Anterior cingulate cortex (tissue), 58 donors: ENCODE measurements at places on chromosomes 5 and 9.

DNA sequence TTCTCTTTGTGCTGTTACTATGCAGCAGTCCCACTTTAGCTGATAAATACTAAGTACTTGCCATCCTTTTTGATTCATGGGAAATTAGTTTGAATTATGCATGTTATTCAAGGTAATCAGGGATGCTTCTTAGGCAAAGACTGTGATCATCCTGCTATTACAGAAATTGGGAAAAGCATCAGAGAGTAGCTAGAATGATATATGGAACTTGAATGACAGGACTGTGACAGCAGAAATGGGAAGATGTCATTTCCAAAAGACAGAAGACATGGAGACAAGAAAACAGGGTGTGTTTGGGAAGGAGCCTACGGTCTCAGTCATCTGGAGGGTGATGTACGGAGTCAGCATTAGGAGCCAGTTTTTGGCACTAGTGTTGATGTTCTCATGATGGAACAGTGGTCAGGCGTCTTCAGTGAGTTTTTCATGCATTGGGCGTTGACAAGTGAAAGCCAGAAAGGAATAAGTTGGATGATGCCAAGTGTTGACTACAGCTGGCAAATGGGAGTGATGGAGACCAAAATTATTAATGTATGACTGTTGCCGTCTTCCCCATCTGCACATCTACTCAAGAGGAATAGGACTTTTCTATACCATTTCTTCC lies 70.4 kb downstream of the TMEM167A start:
- DNase-seq = no peak

- no peak for DNase-seq
These were observed 311.2 kb upstream of the SEMA6A start for GRCh38 chr5:116885825-116886224.

GRCh38 chr9:118761016-118761790 lies 608.0 kb downstream of the BRINP1 start:
- DNase-seq = no peak

DNA sequence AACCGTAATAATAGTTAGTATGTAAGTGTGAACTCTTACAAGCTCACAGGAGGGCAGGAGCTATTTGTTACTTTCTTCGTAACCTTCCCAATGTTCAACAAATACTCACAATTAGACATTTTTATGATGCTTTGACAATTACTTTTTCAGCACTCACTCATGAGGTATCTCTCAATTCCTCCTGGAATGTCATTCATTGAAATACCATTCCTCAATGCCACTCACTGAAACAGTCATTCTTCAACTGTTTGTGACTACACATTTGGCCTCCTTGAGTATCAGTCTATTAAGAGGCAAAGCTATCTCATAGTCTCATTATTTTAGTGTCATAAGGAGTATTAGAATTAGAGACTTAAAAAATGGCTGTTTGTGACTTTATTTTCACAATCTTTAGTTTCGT lies 734.1 kb upstream of the DMAC1 start:
- no peak for DNase-seq

DNA sequence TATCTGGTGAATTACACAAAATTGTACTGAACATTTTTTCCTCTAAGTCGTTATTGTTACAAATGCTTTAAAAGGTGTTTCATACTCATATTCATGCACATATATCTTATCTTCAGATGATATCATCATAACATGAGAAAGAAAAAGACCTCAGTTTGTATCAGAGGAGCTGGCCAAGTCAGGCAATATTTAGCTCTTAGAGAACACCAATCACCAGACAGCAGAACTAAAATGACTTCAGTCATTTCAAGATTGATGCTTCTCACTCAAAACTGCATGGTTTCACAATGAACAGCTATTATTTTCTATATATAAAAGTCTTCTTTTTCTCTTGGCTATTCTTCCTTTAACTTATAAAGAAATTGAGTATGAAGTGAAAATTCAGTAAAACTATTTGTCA lies 44.6 kb downstream of the TSSK1B start:
- no peak for DNase-seq

GRCh38 chr5:107218457-107219193 lies 452.1 kb downstream of the EFNA5 start:
- DNase-seq = no peak

DNA sequence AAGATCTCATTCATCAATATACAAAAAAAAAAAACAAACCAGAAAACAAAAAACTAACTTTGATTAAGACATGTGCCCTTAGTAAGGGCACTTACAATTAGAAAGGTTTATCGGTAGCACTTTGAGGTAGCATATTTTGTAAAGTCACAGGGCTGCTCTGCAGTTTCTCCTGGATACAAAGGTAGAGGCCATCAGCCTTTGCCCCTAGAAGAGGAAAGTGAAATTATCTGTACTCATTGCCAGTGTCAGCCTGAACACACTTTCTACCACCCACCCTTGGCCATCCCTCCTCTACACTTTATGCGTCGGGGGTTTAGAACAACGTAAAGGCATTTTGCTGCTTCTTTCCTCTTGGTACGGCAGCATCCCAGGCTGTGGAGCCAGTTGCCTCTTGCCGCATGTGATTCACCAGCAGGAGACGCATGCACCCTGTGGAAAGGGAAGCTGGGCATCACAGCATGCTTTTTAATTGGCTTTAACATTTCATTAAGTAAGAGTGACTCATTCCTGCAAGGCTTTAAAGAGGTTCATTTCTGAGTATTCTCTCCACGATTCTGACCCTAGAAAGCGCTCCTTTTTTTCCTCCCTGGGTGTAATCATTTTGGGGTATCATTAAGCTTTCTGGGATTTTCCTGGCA lies 84.6 kb downstream of the CEMIP2 start:
- DNase-seq = peak; percentile 22
